Suppressor macrophage treated with lipopolysaccharide for 4 hours (primary cell): ENCODE measurements at places on chromosomes 7 and 10.
A peak's percentile ranks its signal among the peaks of the same experiment; 100 is the strongest.

DNA sequence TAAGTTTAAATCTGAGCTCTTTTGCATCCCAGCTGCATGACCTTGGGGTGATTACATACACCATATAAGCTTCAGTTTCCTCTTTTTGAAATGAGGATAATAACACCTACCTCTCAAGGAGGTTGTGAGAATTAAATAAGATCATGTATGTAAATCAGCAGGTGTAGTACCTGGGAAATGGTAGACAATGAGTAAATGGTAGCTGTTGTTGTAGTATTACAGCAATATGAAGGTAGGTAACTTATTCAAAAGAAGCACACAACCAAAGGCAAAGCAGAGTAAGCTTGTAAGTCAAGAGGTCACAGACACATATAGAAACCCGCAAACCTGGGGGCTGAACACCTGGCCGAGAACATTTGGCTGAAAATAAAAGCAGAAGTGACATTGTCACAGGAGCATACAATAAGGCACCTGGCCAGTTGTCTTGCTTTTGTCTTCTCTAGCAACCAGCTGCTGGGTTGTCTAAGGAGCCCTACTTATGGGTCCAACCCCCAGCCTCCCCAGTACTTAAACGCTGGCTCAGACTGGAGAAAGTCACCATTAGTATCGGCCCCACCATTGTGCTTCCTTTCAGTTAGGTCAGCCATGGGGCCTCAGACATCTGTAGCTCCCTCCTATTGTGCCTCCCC, 203.6 kb upstream of the MKLN1 start:
- DNase-seq = no peak

GRCh38 chr7:33965183-33965744, 59.9 kb downstream of the BMPER start:
- no peak for DNase-seq

GRCh38 chr7:135666156-135666555, 3.8 kb downstream of the STMP1 start:
- DNase-seq = no peak

DNA sequence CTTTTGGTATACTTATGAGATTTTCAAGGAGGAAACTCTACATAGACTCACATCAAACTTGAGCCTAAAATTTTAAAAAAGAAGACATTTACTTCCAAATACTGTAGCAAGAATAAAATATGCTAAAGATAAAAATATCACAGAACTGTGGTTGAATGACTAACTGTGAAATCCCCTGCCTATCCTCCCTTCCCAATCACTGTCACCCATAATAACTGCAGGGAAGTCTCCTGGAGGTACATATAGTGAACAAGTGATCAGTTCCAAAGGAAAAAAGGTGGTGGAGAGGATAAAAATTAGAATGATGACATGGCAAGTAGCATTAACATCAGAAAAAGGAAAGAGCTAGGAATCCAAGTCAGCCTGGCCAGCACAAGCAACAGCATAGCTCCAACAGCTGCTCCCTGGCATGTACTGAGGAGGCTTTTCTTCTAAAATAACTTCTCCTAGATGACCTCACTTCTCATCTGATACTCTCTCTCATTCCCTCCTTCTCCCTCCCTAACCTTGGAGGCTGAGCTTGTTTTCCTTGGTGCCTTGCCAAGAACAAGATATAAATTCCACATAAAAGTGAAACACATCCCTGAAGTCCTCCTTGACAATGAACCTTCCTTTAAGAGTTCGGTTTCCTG, 124.0 kb downstream of the IQUB start:
- no peak for DNase-seq

- DNase-seq = no peak
Measured at GRCh38 chr7:47832105-47832715, 116.1 kb downstream of the PKD1L1 start.

DNA sequence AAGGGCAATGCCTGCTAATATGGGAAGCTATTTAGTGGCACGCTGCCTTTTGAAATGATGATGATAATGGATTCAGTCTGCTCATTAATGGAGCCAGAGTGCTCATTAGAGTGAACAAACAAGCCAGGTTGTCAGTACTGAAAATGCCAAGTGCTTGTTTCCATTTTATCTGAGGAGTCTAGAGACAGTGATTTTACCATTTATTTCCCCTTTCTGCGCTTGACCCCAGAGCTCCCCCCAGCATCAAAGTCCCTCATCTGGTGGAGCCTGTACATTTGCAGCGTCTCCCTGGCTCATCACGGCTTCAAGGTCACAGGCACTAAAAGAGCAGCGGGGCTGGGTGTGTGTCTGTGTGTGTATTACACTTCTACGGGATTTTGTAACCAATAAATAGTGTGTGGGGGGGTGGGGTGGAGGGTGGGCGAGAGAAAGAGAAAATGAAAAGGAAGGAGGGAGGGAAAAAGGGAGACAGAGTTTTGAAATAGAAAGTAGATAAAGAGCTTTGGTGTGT, 553.8 kb downstream of the TFEC start:
- DNase-seq = no peak

GRCh38 chr7:16905300-16906044, 23.7 kb upstream of the AGR3 start:
- DNase-seq = no peak

GRCh38 chr7:105559926-105560325, 21.4 kb downstream of the EFCAB10 start:
- DNase-seq = no peak

DNA sequence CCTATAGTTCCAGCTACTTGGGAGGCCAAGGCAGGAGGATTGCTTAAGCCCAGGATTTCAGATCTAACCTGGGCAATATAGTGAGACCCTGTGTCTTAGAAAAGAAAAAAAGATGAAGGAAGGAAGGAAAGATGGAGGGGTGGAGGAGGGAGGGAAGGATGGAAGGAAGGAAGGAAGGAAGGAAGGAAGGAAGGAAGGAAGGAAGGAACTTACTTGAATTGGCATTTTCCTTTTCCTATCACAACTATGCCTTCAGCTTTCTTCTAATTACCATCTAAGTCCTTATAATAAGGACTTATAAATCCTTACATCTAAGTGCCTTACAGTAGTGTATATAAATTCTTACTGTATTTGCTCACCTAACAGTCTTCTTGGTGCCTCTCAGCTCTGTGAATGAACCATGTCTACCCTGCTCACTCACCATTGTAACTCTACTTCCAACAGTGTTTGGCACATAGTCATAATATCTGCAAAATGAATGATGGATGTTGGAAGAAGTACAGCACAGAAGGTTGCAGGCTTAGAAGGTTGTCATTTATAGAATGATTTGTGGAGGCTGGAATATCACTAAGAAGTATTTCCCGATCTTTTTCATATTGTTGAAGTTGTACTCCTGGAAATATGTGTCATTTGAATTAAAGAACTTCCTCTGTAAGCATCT, 125.5 kb downstream of the KIAA1217 start:
- no peak for DNase-seq

GRCh38 chr7:152382244-152382643, 53.6 kb downstream of the KMT2C start:
- DNase-seq = no peak

DNA sequence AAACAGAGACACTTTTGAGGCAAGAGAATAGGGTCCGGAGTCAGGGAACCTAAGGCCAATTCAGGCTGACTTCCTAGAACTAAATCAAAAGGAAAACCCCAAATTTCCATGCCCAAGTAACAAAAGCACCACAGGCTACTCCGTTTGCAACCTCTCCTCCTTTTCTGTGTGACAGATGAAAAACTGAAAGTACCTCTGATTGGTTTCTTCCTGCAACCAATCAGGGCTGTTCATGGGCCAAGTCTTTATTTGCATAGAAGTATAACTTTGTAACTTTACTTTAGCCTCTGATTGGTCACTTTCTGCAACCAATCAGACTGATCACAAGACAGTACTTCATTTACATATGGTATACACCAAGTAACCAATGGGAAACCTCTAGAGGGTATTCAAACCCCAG, 239.9 kb upstream of the KCND2 start:
- DNase-seq = no peak

- DNase-seq = no peak
Measured at GRCh38 chr10:47050618-47051455, 139.6 kb downstream of the PTPN20 start.

GRCh38 chr7:5683280-5683670, 98.2 kb downstream of the RNF216 start:
- no peak for DNase-seq

DNA sequence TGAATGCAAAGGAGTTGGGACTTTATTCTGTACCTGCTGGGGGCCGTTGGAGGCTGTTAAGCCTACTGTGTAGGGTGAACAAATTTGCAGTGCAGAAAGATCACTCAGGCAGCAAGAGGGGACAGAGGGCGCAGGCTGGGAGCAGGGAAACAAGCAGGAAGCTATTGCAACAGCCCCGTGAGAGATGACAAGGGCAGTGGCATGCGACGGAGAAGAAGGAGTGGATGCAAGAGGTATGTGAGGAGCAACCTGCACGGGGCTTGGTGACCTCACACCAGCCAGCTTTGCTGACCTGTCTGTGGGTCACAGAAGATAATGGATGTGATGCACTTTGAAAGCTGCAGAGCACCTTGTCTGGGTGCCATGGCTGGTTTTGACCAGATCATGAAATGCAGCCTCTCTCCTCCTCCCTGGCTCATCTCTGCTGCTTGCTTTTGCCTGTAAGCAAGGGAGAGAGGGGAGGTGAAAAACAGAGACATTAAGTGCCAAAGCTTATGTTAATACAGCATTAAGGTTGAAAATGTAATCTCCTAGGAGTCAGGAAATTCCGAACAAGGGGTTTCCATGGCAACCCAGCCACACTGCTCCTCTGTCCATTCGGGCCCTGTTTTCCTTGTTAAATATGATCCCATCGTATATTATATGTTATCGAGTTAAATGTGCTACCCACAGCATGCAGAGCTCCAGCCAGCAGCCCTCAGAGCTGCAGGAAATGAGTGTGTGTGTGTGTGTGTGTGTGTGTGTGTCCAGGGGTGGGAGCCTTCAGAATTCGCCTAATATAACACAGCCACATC, 314.3 kb upstream of the ZMIZ1 start:
- DNase-seq = peak; percentile 42

DNA sequence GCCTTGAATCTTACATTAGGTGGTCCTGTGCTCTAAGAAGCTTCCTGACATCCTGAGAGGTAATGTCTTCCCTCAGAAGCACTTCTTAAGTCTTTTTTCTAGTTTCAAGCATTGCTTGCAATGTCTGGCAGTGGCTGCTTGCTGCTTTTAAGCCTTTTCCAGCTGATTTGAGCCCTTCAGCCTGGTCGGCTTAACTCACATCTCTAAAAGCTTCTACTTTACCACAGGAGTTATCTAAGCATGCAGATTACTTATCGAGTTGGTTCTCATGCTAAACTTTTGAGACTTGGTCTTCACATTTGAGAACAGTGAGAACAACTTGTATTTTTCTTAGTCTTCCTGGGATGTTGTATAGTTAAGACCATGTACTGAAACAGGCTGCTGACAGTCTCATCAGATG, 3.9 kb downstream of the LRMDA start:
- no peak for DNase-seq

DNA sequence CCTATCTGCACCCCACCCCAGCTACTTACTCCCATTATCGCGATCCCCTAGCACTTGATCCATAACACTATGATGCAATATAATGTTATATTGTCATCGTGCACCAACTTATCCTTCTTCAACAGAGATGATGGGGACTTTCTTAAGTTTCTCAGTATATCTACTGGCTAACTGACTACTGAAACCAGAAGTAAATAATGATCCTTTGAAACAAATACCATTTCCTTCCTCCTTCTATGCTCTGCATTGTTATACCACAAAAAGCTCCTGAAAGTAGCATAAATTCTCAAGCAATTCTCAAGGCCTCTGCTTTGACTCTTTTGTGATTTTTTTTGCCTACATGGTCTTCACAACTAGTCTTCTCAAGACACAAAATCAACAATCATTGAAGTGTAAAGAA, 68.9 kb downstream of the HTR7 start:
- DNase-seq = peak; percentile 65
